Bronchus fibroblast of lung (primary cell): ENCODE measurements at places on chromosomes 11 and 22. TPM values are rescaled to one million over a fixed set of nuclear protein-coding genes. Genes with fewer than 3 reads are reported as not detected.

Gene PDE3B
- total RNA-seq: 2.8 and 3.4 TPM in 2 replicates

Gene NXPE1
- not detected in 2 replicates for total RNA-seq

Gene PRG3
- not detected in 2 replicates for total RNA-seq

Gene C11orf21
- under 0.01 TPM in 1 of 2 replicates, not detected in the other for total RNA-seq

Gene PSMA1
- total RNA-seq: 153 and 164 TPM in 2 replicates

Gene INSC
- total RNA-seq: 2.8 and 3.5 TPM in 2 replicates

Gene OR52A1
- not detected in 2 replicates for total RNA-seq

Gene PNPLA2
- 20.5 and 23.8 TPM in 2 replicates for total RNA-seq

Gene PHETA2
- 16.8 TPM in 2 replicates for total RNA-seq

Gene RAC2
- total RNA-seq: 47.1 and 55.3 TPM in 2 replicates

Gene IL18
- 0.34 and 0.59 TPM in 2 replicates for total RNA-seq

Gene DEUP1
- not detected in 2 replicates for total RNA-seq

Gene KRTAP5-1
- not detected in 2 replicates for total RNA-seq

Gene GALNT18
- 1.5 and 1.8 TPM in 2 replicates for total RNA-seq

Gene BCR
- 15.5 and 21.9 TPM in 2 replicates for total RNA-seq

Gene PRODH
- not detected in 2 replicates for total RNA-seq

Gene GTSE1
- 20.2 and 23.5 TPM in 2 replicates for total RNA-seq
